ENCODE measurements at places on chromosomes 3 and 15.

DNA sequence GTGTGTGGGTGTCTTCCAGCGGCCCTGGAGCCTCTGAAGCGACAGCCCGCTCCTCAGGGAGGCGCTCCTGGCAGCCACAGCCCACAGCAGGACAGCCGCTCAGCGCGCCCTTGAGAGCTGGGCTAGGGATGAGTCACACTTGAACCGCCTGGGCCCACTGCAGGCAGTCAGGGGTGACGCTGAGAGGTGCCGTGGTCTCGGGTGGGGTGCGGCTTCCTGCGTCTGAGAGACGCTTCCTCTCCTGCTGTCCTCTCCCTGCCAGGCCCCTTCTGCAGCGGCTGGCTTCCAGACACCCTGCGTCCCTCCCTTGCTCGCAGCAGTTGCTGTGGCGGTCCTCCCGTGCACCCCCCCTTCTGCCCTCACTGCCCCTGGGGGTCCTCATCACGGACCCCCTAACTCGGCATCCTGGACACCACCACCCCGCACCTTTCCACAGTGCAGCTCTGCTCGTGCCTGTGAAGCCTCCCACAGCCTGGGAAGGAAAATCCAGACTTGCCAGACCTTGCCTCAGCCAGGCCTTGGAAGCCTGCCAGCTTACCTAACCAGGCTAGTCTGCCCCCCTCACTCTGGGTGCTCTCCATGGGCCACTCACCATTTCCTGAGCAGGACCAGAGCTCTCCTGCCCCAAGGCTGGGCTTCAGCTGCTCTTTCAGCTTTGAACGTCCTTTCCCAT, 1.1 kb upstream of the SPTBN5 start:
- DNase-seq, result peak; percentile 63

- DNase-seq, result no peak
Observed at GRCh38 chr3:124360155-124360554, 368.2 kb upstream of the ROPN1 start.

DNA sequence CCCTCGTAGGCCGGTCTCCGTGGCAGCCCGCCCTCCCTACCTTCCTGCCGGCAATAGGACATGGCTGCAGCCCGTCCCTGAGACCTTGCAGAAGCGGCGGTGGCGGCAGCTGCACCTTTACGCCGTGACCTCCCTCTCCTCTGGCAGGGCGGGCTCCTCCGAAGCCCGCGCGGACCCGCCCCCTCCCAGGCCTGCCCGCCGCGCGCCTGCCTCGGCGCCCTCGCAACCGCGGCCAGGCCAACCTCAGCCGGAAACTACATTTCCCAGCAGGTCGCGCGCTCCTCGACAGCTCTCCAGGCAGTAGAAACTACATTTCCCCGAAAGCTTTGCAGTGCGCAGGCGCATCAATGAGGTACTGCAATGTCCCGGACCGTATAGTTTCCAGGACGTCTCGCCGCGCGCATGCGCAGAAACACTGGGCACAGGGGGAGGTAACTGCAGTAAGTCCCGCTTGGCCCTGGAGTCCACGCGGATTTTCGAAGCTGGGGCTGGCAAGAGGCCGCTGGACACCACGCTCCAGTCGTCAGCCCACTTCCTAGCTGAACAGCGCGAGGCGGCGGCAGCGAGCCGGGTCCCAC, at the start of the genes CHCHD4 and TMEM43:
Gene CHCHD4, minus strand, starts transcription at position 256 of the 578 bp plus-strand sequence. Its CDS starts 194 bp downstream, at position 62.
Gene TMEM43, plus strand, starts transcription at position 438 of the 578 bp plus-strand sequence. CDS start 142 bp downstream, outside the sequence.
- DNase-seq, result peak; percentile 97

- DNase-seq, result no peak
Observed at GRCh38 chr3:186583831-186584230, 13.3 kb downstream of the DNAJB11 start.

GRCh38 chr3:171442184-171442583, 18.0 kb downstream of the TNIK start:
- no peak for DNase-seq

GRCh38 chr3:127100459-127101410, 92.2 kb upstream of the PRR23E start:
- no peak for DNase-seq

DNA sequence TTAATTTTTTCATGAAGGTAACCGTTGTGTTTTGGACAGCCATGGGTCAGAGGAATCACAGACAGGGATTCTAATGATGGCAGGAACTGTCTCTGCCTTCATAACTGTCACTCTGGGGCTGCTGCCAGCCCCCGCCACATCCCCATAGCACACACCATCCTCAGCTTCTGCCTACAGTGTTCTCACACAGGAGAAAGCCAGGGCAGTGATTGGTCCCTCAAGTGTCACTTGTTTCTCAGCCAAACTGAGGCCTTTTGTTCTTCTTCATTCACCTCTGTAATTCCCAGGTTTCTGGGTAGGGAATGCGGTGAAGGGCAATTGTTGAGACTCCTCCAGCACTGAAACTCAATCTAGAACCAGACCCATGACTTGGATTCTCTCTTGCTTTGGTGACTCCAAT, 65.4 kb upstream of the C3orf80 start:
- no peak for DNase-seq

GRCh38 chr15:74133694-74134386, 3.5 kb downstream of the ISLR2 start:
- DNase-seq, result no peak

DNA sequence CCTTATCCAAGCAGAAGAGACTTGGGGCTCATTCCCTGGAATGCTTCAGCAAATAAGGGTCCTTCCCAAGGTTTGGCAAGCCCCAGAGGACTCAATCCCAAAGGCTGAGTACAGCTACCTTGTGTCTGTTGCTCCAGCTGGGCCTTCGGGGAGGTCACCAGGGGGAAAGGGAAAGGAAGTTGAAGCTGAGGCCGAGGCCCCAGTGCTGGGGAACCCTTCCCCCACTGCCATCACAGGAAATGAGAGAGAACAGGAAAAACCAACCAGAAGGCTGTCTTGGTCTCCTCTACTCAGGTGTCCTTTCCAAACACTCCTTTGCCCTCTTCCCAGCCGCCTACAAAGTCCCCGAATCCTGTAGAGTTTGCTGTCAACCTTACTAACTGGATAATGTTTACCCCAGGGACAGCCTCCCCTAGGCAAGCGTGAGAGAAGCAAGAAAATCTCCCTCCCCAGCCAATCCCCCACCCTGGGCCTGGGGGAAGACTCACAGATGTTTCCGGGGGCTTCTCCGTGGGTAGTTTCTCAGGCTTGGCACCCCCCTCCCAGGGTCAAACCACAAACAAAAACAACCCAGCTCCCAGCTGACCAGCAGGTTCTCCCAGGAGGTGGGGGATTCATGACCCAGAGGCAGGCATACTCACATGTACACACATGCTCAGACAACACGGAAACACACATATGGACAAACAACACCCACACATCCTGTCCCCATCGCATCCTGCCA, 5.5 kb downstream of the CSRNP1 start:
- DNase-seq, result peak; percentile 94

GRCh38 chr3:100087198-100087597, 27.1 kb downstream of the FILIP1L start:
- no peak for DNase-seq

- DNase-seq, result no peak
Observed at GRCh38 chr3:169085827-169086226, 577.7 kb downstream of the MECOM start.

DNA sequence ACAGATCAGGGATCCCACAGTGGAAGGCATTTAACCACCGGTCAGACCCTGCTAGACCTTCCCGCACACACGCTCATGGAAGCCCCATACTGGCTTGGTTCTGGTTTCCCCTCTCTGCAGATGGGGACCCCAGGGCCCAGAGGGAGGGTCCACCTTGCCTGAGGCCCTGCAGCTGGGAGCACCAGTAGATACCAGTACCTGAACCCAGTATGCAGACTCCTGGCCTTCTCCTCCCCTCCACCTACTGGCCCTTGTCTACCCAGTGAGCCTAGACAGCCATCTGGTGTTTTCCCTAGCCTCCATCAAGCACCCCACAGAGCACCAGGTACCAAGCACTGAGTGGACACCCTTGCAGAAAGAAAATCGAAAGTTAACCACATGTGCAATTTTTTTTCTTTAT, 65.1 kb downstream of the MEGF11 start:
- DNase-seq, result no peak

DNA sequence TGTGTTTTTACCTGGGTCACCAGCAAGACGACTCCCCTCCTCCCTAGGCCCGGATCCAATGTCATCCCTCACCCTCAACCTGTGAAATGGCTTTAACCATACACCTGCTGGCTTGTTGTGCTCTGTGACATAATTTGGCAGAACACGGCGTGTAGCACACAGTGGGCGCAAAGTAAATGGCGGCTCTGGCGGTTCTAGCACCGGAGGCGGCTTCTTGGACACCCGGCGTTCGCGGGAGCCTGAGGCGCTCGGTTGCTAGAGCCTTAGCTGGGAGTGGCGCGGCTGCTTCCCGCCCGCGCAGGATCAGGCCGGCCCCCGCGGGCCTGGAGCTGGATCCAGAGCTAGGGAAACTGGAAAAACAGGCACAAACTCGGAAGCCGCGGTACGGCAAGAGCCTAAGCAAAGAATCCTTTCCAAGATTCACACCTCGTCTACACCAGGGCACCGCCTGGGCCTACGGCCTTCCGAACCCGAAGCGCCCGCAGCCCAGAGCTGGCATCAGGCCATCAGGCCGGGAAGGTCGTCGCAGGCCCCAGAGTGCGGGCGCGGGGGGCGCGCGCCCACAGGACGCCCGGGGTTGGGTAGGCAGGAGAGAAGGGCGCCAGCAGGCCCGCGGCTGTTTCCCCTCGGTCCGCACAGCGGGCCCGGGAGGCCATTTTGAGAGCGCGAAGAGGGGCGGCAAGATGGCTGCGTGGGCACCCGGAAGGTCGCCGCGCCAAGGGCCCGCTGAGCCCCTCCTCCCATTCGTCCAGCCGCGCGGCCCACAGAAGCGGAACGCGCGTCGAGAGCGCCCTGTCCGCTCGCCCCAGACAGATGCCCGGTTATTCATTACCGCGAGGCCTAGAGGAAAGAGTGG, 43.9 kb upstream of the POLG start:
- DNase-seq, result no peak

DNA sequence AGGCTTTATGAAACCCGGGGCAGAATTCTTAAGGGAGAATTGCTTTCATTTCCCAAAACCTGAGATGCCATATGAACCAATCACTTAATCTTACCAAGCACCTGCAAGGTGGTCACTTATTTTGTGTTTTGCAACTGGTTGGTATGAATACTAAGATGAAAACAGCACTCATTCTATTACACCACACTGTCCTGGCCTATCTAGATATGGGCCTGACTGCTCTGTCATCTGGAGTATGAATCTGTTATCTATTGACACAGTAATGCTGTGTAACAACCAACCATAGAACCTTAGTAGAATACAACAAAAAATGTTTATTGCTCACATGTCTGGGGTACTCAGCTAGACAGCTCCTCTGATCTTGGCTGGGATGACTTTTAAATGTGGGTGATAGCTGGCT, 74.8 kb downstream of the TMEM266 start:
- no peak for DNase-seq

- DNase-seq, result no peak
Observed at GRCh38 chr3:125191730-125192129, 20.8 kb downstream of the SLC12A8 start.

- no peak for DNase-seq
Observed at GRCh38 chr3:106819440-106819839, 557.8 kb upstream of the CCDC54 start.

GRCh38 chr3:183131735-183132134, 30.8 kb downstream of the LAMP3 start:
- DNase-seq, result no peak

DNA sequence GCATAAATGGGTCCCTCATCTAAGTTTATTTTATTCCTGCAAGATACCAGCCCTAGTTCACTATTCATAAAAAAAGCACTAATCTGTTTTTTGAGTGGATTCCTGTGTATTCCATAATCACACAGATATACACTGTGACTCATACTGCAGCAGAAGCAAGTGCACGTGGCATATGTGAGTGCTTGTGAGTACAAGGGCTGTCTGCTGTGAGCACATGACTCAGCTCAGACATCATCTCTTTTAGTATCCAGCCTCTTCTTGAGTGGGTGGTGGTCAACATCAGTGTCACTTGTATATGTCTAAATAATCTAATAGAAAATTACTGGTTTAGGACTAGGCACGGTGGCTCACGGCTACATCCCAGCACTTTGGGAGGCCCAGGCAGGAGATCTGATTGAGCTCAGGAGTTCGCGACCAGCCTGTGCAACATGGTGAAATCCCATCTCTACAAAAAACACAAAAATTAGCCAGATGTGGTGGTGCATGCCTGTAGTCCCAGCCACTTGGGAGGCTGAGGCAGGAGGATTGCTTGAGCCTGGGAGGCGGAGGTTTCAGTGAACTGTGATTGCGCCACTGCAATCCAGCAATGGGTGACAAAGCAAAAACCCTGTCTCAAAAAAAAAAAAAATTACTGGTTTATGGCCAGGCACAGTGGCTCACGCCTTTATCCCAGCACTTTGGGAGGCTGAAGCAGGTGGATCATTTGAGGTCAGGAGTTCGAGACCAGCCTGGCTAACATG, 49.8 kb downstream of the NIPA2 start:
- no peak for DNase-seq

DNA sequence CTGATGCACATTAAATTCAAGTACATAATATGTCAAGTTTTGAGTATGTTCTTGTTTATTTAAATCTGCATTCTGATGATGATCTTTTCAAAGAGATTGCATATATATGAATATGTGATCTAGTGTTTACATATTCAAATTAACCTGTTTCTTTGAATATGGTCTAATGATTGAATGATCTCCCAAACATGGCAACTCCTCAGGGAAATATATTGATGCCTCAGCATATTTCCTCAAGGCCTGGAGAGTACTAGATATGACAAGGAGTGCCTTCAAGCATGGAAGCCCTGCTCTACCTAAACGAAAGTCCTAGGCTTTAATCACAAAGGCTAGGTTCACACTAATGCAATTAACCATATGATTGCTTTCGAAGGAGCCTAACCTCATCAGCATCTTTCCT, 532.8 kb downstream of the ZIC1 start:
- no peak for DNase-seq

GRCh38 chr3:42749025-42749752, 23.9 kb downstream of the CCDC13 start:
- DNase-seq, result no peak

GRCh38 chr15:39100106-39100660, 480.7 kb upstream of the THBS1 start:
- no peak for DNase-seq

DNA sequence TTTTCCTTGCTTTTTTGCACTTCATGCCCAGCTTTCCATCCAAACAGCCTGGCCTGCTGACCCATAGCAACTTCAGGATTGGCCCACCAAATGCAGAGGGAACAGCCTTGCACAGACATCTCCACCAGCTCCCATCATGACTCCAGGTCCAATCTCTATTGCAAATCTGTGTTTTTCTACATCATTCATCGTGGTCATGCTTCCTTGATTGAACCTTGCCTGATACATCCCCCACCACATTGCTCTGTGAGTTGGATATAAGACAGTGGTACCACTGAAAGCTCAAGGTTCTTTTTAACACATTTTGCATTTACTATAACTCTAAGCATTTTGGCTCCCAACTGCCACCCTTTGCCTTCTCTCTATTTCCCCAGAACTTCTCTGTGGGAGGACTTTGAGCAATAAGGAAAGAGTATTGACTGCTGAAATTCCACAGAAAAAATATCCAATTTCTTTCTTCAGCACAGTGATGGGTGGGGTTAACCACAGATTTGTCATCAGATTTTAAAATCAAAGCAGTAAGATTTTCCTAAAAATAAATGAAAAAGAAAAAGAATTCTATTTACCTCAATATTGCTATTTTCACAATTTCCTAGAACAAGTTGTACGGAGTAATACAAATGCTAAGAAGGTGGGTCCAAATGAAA, 114.6 kb upstream of the GALNT15 start:
- DNase-seq, result no peak

GRCh38 chr3:63918321-63918720, 6.1 kb upstream of the SCAANT1 start:
- DNase-seq, result no peak

- DNase-seq, result no peak
Observed at GRCh38 chr3:108548304-108548703, 37.9 kb upstream of the MYH15 start.
